ENCODE measurements at places on chromosomes 2 and 18. TPM values are rescaled to one million over a fixed set of nuclear protein-coding genes. Genes with fewer than 3 reads are reported as not detected.

The PPIG gene
- total RNA-seq, result 69.6 TPM

The ANKRD30BL gene
- total RNA-seq, result not detected

The IL1F10 gene
- not detected for total RNA-seq

The SULT1C4 gene
- total RNA-seq, result 8.0 TPM

The SLC11A1 gene
- total RNA-seq, result 0.09 TPM

The RAB17 gene
- not detected for total RNA-seq

DNA sequence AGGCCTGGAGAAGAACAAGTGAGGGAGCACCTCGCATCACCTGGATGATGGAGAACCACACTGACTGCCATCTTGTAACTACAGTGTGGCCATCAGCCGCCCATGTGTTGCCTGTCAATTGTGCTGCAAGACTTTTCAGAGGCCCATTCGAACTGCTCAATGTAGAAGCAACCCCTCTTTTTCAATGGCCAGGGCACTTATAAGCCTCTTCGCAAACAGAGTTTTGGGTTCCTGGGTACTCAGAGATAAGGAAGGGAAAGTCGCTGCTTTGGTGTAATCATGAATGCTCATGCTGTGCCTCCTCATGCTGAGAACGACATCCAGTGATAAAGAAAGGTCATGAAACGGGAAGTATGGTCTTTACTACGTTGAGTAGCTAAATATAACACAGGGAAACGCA, 143.9 kb upstream of the SLC39A10 start:
- no peak for DNase-seq

DNA sequence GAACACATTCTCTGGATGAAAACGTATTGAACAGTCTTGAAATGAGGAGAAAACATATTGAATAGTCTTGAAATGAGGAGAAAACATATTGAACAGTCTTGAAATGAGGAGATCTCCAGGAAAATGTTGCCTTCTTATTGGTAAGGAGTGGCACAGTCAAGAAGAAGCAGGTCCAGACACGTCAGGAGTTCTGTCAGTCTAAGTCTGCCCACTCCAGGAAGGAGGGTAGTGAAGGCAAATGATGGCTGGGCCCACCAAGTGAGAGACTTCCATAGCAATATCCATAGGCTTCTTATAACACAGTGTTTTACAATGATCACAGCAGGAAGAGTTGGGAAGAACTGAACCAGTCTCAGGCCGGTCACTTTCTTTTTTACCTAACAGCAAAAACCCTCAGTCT, 316.2 kb downstream of the ETAA1 start:
- DNase-seq, result no peak

- DNase-seq, result no peak
Observed at GRCh38 chr2:32242331-32242730, 22.4 kb downstream of the NLRC4 start.

Measured in neural crest cell (in vitro differentiated cells).